Motor neuron (in vitro differentiated cells): ENCODE measurements at places on chromosomes 4 and X.
A peak's percentile ranks its signal among the peaks of the same experiment; 100 is the strongest.

GRCh38 chrX:69256291-69256565 lies 91.0 kb upstream of the PJA1 start:
- ATAC-seq: no peak

GRCh38 chr4:89064848-89065247 lies 7.9 kb upstream of the FAM13A start:
- ATAC-seq: no peak

DNA sequence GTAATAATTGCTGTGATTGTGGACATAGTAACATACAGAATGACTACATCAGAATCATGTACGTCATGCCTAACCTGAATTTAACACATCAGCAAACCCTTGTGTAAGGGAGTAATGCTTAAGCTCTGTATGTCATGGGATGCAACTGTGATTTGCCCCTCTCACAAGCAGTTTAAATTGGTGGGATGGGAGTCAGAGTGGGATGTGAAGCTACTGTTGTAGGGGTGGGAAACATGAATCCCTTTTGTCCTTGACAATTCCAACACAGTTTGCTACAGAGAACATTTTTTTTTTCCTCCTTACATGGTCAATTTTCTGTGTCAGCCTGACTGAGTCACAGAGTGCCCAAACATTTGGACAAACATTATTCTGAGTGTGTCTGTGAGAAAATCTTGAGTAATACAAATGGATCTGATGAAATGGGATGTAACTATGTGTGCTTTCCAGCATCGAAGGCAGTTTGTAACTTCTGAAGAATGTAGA lies 392.8 kb downstream of the GPM6A start:
- ATAC-seq: peak; percentile 89

DNA sequence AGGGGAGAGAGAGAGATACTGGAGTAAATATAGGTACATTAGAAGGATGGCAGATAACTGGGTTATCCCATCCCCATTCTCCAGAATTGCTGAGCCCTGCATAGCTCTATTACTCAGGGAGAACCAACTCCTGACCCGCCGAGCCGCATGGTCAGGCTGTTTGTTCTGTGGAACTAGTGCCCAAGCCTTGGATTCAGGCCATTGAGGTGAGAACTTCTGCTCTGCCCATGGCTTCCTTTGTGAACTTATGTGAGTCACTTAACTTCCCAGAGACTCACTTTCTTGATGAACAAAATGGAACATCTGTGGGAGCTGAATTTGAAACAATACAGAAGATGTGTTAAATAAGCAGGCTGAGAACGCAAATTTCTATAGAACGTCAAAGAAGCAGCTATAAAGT lies 54.2 kb downstream of the SPATA18 start:
- ATAC-seq: no peak

DNA sequence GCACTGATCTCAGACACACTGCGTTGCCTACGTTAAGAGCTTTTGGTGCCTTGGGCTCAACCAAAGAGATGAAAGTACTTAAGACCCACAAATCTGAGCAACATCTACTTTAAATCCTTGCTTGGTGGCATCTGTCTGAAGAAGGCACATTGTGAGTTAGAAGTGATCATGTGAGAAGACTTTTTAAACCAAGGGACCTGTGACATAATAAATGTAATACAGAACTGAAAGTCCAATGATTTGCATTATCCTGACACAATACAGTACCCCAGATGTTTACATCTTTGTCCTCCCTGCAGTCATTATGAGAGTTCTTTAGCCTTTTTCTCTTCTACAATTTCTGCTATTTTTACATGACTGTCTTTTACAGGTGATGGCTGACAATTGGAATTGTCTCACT lies 96.7 kb upstream of the FTHL17 start:
- no peak for ATAC-seq

DNA sequence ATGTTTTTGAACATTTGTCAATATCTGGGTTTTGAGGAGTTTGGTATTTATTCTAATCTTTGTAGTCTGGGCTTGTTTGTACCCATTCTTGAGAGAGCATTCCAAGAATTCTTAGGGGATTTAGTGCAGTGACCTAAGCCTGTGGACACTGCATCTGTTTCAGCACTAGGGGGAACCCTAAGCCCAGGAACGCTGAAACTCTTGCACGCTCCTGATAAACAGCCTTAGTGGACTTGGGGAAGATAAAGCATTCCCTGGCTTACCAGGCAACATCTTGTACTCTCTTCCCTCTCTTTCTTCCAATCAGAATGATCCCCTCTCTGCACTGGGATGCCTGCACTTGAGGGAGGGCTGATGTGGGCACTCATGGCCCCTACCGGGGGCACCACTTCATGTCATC lies 654.9 kb upstream of the HTR2C start:
- no peak for ATAC-seq

DNA sequence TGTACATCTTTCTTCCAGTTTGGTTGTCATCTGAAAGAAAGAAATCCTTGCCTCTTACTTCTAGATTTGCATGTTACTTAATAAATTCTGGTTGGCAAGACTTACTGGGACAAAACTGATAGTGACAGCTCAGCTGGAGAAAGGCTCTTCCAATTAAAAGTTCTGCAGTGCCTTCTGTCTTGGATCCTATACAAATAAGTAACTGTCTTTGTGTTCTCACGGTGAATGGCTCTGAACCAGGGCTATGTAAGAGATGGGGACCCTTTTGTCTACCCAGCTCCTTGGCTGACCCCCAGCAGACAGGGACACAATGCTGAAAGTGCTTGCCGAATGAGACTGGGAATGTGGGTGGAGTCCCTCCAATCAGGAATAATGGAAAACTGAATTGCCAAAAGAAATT lies 89.5 kb downstream of the AASDH start:
- ATAC-seq: no peak

DNA sequence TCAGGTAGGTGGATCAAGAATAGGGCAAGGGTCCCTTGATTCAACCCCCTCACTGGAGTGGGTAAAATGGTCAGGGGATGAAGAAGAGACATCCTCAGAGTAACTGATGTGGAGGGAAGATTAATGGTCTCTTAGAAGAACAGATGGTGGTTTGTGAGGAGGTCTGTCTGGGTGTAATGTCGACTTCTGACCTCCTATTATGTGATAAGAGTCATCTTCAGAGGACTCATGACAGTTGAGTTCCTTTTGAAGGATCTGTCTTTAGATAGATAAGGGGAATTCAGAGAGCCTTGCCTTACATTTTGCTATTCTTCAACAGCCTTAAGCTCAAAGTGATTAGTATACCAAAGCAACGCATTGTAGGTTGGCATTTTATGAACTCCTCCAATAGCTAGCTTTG lies 27.1 kb upstream of the MAGEA8 start:
- ATAC-seq: no peak

- ATAC-seq: no peak
Measured at GRCh38 chr4:128775916-128776315, 33.6 kb upstream of the JADE1 start.

GRCh38 chr4:2761035-2761923 lies 5.1 kb upstream of the TNIP2 start:
- no peak for ATAC-seq

GRCh38 chr4:33296876-33297455 lies 2576.8 kb downstream of the PCDH7 start:
- ATAC-seq: no peak
